ENCODE measurements at places on chromosomes 1 and 21.

- DNase-seq = no peak
Observed at GRCh38 chr1:178702146-178702545, 22.9 kb upstream of the RALGPS2 start.

GRCh38 chr1:186183219-186183618, 191.8 kb downstream of the TPR start:
- DNase-seq = no peak

- no peak for DNase-seq
Observed at GRCh38 chr1:22888320-22889075, 84.2 kb downstream of the LACTBL1 start.

DNA sequence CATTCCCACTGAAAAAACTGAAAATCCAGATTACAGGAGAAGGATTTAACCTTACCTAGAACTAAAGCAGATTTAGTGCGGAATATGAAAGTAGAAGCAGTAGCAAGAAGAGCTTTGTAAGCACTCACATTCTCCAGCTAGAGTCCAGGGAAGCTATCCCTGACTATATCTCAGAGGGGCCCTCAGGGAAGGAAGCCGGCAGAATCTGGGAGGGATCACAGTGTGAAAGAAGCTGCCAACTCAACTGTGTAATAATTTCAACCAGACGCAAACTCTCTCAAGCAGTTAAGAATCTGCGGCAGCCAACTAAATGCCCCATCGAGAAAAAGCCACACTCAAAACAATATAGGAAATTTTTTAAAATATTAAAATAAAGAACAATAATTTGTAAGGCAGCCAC, 163.8 kb downstream of the EIF4G3 start:
- no peak for DNase-seq

GRCh38 chr1:58204284-58204683, 342.2 kb downstream of the OMA1 start:
- no peak for DNase-seq

- no peak for DNase-seq
Observed at GRCh38 chr1:51910221-51911000, 31.9 kb upstream of the NRDC start.

- DNase-seq = no peak
Observed at GRCh38 chr1:70382682-70383081, 28.2 kb upstream of the ANKRD13C start.

DNA sequence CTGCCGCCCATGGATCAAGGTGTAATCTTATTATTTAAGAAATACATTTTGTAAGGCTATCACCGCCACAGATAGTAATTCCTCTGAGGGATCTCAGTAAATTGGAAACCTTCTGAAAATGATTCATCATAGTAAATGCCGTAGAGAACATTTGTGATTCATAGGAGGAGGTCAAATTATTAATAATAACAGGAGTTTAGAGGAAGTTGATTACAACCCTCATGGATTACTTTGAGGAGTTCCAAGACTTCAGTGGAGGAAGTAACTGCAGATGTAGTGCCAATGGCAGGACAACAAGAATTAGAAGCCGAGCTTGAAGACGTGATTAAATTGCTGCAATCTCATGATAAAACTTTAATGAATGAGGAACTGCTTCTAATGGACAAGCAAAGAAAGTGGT, 280.1 kb downstream of the PTPRC start:
- no peak for DNase-seq

- DNase-seq = no peak
Observed at GRCh38 chr21:32211306-32211705, 67.5 kb downstream of the MIS18A start.

DNA sequence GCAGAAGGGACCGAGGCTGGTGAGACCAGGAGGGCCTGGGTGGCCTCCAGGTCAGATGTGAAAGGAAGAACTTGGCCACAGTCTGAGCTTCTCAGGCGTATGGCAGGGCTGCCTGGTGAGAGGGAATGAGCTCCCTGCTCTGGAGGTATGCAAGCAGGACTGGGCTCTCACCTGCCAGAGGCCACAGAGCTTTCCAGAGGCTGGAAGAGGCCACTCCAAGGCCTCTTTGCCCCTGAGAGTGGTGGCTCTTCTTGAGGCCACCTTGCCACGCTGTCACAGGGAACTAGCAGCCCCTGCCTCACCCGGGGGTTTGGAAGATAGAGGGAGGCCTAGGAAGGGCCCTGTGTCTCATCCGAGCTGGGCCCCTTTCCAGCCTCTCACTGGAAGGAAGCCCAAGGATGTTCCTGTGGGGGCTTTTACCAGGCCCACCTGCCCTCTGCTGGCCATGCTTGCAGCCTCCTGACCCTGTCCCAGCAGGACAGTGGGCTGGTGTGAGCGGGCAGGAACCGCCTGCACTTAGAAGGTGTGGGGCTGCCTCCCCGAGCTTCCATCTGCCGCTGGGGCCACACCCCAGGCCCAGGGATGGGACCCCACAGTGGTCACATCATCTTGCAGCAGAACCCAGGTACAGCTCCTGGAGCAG, 10.0 kb downstream of the PCSK9 start:
- DNase-seq = no peak

- DNase-seq = no peak
Observed at GRCh38 chr1:219329578-219329977, 155.9 kb downstream of the LYPLAL1 start.

DNA sequence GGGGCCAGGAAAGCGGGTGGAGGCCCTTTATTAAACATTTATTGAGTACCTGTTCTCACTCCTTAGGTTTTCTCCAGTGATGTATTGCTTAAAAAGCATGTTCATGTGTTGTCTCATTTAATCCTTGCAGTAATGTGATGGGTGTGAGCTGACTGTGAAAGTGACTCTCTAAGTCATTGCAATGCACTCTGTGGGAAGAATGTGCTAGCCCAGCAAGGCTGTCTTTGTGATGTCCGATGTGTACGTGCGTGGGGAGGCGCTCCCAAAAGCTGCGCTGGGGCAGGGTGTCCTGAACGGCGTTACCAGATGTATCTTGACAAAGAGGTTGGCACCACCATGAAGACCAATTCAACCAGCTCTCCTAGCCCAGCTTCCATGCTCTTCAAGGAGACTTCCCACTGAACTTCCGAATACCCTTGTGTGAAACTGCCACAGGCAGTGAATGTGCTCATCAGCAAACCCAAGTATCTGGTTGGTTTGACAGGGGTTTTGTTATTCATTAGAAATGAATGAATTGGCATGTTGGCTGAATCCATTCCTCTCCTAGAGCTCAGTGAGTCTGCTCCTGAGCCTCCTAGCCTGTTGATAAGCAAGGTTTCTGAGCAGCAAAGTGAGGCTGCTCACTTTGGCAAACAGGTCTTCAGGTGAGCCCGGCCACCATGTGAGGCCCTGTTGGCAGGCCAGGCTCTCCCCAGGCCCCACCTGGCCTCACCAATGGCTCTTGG, 28.0 kb downstream of the NUAK2 start:
- DNase-seq = no peak

GRCh38 chr1:32216566-32216965, 5.6 kb downstream of the TMEM234 start:
- DNase-seq = no peak

- DNase-seq = no peak
Observed at GRCh38 chr1:156540955-156541354, 31.4 kb downstream of the IQGAP3 start.

DNA sequence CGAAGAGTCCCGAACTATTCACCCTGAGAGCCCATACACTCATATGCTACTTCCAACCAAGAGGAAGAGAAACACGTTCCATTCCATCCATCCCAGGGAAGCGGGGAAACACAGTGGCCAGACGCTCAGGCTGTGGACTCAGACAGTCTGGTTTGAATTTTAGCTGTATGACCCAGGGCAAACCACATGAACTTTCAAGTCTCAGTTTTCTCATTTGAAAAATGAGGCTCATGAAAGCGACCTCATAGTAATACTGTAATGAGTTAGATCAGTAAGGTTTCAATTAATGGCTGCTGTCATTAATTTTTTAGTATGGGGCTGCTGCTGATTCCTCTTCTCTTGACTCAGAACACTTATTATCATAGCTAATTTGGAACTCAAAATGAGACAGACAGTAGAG, 1.5 kb downstream of the FCRL4 start:
- DNase-seq = no peak

DNA sequence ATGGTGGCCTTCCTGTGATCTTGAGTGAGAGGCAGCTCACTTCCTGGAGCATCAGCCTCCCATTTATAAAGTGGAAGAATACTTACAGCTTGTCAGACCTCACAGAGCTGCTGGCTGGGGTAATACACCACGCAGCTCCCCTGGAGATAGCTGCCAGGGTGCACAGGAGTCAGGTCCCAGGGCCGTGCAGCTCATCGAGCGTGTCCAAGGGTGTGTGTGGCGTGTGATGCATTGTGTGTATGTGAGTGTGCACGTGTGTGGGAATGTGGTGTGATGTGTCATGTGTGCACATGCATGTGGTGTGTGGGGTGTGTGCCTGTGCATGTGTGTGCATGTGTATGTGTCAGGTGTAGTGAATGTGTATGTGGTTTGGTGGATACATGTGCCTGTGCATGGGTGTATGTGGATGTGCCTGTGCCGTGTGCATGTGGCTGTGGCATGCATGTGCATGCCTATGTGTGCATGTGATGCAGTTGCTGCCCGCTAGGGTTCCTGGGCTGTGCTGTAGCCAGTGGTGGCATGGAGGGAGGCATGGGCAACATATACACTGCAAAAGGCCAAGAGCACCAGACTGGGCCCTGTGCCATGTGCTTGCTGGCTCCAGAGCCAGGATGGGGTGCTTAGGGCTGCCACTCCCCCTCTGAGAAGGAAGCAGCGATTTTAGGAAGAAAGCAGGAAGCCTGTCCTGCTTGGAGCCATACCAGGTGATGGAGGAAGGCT, 24.6 kb downstream of the WNT3A start:
- DNase-seq = no peak

DNA sequence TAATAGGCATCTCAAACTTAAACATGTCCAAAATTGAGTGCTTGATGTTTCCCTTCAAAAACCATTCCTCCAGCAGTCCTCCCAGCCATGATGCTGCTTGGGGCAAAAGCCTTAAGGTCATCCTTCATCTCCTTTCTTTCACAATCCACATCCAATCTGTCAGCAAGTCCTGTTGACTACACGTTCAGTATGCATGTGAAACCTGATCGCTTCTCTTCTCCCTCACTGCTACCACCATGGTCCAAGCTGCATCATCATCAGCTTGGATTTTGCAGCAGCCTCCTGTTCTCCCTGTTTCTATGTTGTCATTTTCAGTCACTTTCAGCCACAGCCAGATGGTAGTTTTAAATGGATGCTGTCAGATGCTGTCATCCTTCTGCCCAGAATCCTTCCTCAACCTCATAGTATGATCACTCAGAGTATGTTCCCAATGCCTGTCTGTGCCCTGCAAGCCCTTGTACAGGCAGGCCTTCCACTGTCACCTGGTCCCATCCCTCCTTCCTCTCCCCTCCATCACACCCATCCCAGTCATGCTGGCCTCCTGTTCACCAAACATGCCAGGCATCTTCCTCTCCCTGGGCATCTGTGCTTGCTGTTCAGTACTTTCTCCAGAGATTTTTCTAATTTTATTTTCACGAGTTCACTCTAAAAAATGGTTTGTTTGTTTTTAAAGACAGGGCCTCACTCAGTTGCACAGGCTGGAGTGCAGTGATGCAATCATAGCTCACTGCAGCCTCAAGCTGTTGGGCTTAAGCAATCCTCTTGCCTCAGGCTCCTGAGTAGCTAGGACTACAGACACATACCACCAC, 66.0 kb downstream of the SYDE2 start:
- DNase-seq = peak; percentile 61

DNA sequence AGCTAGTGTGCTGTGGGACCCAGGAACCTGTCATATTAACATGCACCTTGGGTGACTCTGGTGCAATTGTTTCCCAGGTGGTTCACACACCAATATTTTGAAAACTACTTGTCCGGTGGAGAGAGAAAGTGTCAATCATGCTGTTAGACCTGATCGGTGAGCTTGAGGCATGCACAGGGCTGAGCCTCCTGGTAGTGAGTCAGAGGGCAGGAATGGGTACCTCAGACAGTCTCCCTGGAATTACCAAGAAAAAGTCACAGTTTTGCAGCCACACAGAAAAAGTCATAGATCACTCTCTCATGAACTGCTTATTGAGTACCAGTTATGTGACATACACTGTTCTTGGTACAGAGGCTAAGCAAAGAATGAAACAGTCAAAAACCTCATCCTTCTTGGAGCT, 140.1 kb upstream of the NFIA start:
- DNase-seq = no peak

DNA sequence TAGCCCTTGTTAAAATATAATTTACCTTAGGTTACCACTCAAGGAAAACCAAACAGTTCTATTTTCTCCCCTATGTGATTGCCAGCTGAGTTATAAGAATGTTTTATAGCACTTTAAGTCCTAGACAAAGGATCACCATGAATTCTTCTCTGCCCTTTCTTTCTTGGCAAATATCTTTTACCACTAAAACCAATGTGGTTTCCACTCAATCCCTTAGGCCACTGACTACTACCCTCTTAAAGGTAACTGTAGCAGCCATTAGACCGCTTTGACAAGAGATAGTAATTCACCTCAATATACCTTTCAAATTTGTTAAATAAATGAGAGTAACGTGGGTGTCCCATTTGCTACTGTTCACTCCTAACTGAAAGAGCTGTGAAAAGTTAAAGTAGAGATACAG, 307.9 kb upstream of the PRMT6 start:
- no peak for DNase-seq

DNA sequence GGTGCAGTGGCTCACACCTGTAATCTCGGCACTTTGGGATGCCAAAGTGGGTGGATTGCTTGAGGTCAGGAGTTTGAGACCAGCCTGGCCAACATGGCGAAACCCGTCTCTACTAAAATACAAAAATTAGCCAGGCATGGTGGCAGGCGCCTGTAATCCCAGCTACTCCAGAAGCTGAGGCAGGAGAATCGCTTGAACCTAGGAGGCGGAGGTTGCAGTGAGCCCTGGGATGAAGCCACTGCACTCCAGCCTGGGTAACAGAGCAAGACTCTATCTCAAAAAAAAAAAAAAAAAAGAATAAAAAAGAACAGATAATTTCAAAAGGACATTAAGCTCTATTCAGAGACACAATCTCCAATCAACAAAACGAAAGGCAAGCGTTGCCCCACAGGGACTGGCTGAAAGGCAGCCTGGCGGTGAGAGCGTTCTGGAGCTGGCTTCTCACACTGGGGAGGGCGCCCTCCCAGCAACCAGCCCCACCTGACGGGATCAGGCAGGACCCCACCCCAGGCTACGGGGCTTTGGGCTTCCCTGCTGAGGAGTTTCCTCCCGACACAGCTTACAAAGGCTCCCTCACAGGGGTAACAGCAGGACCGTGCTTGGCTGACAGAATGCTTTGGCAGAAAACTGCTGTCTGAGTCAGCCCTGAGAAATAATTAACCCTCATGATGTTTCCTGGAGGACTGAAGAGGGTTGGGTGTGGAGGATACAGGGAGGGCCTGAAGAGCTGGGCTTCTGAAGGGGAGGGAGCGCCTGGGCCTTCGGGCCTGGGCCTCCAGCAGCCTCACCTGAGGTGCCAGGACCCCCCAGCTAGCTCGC, 31.1 kb upstream of the SRP9 start:
- peak; percentile 65 for DNase-seq

Data from NCI-H2107 (cell line).